Erythroblast (primary cell): ENCODE measurements at places on chromosomes 3 and 15.

DNA sequence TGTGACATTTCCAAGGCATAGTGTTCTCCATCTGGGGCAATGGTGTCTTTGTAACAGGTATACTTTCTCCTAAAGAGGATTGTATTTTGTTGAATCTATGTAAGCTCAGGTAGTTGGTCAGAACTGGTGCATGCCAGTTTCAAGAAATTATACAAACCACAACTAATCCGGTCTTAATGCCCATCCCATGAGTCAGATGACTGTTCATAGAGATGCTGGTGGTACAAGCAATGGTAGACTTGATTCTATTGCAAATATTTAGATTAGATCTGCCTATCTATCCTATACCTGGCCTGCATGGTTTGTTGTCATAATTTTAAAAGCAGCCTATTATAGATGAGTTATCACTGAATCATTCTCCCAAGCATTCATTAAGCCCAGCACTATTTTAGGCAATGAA, 43.5 kb downstream of the ATP13A5 start:
- DNase-seq = no peak

- peak; percentile 65 for DNase-seq
These were observed 520 bp downstream of the ZNF654 start for GRCh38 chr3:88059380-88060170.

DNA sequence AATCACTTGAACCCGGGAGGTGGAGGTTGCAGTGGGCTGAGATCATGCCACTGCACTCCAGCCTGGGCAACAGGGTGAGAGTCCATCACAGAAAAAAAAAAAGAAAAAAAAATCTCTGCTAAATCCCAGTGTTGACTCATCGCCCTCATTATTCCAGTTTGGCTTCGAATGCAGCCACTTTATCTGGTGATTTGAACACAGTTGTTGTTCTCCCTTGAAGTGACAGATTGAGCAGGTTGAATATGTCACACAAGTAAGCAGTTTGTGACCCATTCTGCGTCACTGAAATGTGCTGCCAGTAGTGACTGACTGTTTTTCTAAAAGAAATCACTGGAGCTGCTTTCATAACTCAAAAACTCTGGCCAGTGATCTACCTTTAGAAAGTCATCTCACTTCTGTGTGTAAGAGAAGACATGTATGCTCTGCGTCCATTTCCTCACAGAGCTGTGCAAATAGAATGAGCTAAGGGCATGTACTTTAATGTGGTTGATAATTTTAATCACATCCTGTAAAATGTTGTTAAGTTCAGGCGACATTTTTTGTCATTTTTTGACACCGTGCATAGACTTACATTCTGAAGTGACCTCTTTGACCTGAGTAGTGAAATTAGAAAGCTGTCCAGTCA, 12.5 kb downstream of the DOCK3 start:
- no peak for DNase-seq

DNA sequence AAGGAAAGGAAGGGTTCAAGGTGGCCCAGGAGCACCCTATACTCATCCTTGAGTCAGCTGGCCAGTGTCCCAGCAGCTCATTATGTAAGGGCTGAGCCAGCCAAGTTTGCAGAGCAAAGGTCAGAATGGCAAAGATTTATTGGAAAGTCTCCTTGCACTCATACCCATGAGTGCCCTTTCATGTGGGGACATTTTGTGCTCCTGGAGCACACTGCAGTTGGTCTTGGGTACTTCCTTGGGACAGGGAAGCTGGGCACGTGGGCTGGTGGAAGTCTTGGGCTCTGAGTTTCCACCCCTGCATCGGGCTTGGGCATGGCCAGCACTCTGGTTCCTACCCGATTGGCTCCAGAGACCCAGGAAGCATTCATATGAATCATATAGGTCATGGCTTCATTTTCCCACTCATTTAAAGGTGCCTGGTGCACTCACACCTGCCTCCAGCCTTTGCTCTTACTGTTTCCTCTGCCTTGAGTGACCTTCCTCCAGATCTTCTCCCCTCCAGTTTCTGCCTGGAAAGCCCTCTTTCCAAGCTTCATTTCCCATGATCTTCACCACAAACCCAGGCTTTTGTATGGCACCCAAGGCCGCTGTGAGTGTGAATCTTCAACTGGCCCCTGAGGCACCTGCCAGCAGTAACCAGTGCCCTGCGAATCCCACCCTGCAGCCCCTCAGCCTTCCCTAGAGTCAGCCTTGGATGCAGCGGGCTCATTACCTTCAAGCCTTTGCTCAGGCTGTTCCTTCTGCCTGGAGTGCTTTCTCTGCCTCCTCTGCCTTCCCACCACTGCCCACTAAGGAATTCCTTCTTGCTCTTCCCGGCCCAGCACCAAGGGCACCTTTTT, 10.5 kb upstream of the PRKCD start:
- DNase-seq = no peak

GRCh38 chr3:11636394-11636770, 7.3 kb downstream of the VGLL4 start:
- DNase-seq = no peak

GRCh38 chr3:167521006-167521355, 47.1 kb upstream of the SERPINI2 start:
- no peak for DNase-seq

- DNase-seq = no peak
These were observed 42.3 kb upstream of the TMEM87A start for GRCh38 chr15:42315521-42315920.

DNA sequence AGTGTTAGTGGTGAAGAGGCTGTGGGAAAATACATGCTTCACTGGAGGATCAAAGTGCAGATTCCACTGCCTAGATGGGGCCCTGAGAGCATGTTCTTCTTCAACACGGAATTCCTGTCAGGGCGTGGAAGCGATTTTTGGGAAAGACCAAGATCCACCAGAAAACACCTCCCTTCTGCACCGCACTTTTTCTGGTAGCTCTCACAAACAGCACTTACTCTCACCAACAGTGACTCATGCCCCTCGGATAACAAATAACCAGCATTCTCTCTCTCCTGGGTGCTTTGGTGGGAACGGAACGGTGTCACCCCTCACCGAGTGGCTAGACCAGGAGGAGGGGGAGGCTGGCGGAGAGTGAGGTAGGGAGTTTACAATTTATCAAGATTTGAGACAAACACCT, 40.1 kb downstream of the ADAMTSL3 start:
- DNase-seq = no peak

- DNase-seq = peak; percentile 84
These were observed 113.1 kb downstream of the ATG7 start for GRCh38 chr3:11385326-11385725.

GRCh38 chr3:116946376-116946775, 236.8 kb downstream of the TUSC7 start:
- no peak for DNase-seq

- DNase-seq = no peak
These were observed 268.9 kb upstream of the KCNMB2 start for GRCh38 chr3:178267158-178267844.

GRCh38 chr15:60043744-60044435, 39.8 kb downstream of the FOXB1 start:
- no peak for DNase-seq

DNA sequence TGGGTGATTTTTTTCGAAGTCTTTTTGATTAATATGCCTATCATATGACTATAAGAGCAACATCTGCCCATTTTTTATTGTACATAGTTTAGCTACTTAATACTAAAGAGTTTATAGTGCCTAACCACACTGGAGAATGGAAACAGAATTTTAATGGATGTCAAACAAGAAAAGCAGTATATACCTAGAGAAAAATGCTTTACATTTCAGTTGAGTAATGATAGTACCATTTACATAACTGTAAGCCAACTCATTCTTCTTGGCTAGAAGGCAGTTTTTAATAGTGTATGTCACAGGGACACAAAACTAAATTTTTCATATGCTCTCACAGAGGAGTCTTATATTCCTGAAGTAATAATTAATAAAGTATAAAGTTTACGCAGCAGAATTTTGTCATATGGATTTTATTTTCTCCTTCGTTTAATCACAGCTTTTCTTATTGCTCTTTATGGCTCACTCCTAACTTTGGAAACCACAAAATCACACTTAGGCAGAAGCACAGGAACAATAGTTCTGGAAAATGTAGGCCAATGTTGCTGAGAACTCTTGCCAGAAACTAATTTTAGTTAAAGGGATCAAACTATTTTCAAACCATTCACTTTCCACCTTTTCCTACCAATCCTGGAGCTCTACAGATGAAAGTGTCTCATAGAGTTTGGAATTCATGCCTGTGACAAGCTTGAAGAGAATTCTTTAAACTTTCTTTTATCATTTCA, 243.6 kb downstream of the ZIC1 start:
- no peak for DNase-seq

- DNase-seq = peak; percentile 97
These were observed 99.7 kb upstream of the LIPC start for GRCh38 chr15:58331913-58332675.

GRCh38 chr15:51718219-51718618, 19.2 kb downstream of the LYSMD2 start:
- DNase-seq = no peak

DNA sequence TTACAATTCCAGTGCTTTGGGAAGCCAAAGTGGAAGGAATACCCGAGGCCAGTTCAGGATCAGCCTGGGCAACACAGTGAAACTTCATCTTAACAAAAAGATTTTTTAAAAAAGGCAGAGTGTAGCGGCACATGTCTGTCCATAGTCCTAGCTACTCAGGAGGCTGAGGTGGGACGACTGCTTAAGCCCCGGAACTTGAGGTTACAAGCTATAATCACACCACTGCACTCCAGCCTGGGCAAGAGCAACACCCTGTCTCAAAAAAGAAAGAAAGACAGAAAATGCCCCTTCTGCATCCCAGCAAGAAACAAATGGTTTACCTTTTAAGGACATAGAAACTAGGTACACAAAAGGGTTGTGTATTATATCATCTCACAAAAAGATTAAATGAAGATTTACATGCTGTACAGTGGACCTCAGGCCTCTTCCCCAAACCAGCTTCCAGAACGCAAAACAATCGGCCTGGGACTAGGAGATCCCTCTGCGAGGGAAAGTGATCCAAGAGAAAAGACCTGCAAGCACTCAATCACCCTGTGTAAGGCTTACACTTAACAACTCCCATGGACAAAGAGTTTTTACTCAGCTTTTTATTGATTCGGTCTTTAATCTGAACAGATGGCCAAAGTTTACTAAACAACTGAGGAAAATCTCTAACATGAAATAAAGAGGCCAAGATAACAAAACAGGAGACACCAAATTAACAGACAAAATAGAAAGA, 21.2 kb downstream of the TFDP2 start:
- no peak for DNase-seq

GRCh38 chr3:104556372-104557078, 810.2 kb upstream of the ALCAM start:
- DNase-seq = no peak

DNA sequence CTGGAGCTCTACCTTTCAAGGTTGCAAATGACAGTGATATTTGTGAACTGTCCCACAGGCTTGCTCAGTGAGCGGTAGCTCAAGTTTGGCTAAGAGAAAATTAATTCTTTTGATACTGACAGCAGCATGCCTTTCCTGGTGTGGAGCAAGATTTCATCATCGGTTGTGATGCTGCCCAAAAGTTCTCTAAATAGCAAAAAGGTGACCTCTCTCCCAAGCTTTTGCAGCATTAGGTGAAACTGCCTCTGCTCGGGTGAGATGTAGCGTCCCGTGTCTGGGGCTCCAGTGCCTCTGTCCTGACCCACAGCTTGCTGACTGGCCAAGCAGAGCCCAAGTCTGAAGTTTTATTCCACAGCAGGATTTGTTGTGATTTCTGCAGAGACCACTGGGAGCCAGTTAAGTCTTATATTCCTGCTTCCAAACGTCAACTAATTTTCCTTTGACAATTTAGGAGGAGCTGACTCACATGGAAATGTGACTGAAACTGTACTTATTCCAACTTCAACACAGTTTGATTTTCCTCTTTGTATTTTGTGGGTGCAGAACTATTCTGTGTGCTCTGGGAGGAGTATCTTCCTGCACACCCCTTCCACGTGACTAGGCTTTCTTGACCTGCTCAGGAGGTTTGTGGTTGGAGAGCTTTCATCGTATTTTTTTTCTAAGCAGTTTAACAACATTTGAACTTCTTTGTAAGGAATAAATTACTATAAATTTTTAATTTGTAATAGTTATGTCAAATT, 5.9 kb downstream of the SYNM start:
- DNase-seq = no peak

GRCh38 chr15:41977757-41978383, 5.5 kb upstream of the EHD4 start:
- no peak for DNase-seq

GRCh38 chr3:65742914-65743313, 295.8 kb downstream of the MAGI1 start:
- DNase-seq = no peak

GRCh38 chr15:68700455-68701123, 120.1 kb downstream of the ANP32A start:
- DNase-seq = no peak

DNA sequence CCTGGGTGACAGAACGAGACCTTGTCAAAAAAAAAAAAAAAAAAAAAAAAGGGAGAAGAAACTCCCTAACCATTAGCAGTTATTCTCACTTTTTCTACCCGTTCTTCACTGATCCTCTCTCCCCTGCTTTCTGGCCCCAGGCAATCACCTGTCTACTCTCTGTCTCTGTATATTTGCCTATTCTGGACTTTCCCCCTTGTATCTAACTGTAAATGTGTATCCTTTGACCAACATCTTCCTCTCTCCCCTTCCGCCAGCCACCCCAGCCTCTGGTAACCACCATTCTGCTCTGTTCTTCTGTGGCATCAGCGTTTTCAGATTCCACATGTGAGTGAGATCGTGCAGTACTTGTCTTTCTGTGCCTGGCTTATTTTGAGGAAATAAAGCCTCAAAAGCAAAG, 6.9 kb downstream of the CYFIP1 start:
- no peak for DNase-seq

DNA sequence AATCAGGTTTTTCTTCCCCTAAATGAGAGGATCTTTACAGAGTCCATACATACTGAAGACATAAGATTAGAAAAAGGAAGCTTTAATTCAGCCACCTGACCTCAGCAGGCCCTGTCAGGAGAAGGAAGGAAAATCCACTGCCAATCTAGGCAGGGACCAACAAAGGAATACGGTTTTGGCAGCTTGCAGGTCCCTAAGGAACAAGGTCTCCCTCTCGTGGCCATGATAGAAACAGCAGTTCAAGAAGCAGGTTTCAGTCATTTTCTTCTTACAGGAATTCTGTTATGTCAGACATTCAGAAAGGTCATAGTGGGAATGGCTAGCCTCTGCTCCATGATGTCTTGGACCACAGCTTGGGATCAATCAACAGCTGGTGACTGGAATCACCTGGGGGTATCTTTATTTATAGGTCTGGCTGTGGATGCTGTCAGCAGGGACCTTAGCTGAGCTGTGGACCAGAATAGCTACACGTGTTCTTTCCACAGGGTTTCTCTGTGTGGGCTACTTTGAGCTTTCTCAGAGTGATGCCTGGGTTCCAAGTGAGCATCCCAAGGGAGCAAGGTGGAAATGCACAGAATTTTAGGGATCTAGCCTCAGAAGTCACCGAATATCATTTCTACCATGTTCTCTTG, 9.4 kb upstream of the CMSS1 start:
- DNase-seq = peak; percentile 66
